ENCODE measurements at places on chromosomes 6 and 20. TPM values are rescaled to one million over a fixed set of nuclear protein-coding genes. Genes with fewer than 3 reads are reported as not detected.

GRCh38 chr20:44963325-44964215 is 2.7 kb upstream of the STK4 start:
- H3K27ac ChIP-seq, result no peak overlapping the region
- peaks cover 54% of the 10 kb centered on the region for H3K4me1 ChIP-seq
- H3K36me3 ChIP-seq, result no peaks in the 10 kb centered on the region
- DNase-seq, result no peak
- H3K27me3 ChIP-seq, result no peaks in the 10 kb centered on the region

- peaks cover 54% of the 10 kb centered on the region for H3K4me1 ChIP-seq
- no peaks in the 10 kb centered on the region for H3K36me3 ChIP-seq
- no peak for DNase-seq
- H3K4me3 ChIP-seq, result peak overlapping the region; percentile 49
Measured at GRCh38 chr6:170135461-170135820, 155.4 kb downstream of the DLL1 start.

DNA sequence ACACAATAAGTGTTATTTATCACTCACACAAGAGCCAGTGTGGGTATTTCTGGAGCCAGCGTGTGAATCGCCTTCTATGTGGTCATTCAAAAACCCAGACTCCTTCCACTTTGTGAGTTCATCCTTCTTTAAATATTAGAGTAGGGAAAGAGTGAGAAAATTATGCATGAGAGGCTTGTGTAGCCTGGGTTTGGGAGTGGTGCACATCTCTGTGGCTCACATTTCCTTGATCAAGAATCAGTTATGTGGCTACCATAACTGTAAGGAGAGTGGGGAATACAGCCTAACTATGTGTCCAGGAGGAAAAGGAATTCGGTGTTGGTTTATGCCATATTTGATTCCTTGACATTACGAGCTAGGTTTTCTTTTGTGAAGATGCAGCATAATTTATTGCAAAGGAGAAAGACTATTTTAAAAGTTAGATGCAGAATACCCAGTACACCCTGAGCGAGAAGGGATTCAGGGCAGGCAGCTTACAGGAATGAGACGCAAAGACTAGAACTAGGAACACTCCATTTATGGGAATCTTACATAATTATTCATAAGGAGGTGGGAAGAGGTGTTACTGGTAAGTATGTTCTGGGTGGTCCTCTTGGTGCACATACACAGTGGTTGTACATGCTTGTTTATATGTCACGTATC is 638.5 kb downstream of the COL12A1 start:
- H3K27ac ChIP-seq, result no peak overlapping the region
- H3K27me3 ChIP-seq, result no peaks in the 10 kb centered on the region
- H3K4me1 ChIP-seq, result no peaks in the 10 kb centered on the region
- H3K4me3 ChIP-seq, result no peak overlapping the region
- DNase-seq, result no peak

YTHDF1 gene
- total RNA-seq, result 22.2 TPM

GRCh38 chr6:111845441-111845871 is 27.8 kb downstream of the FYN start:
- no peaks in the 10 kb centered on the region for H3K36me3 ChIP-seq
- no peak overlapping the region for H3K4me3 ChIP-seq
- peak overlapping the region; percentile 53 for H3K27ac ChIP-seq
- no peaks in the 10 kb centered on the region for H3K27me3 ChIP-seq
- peaks cover 100% of the 10 kb centered on the region for H3K4me1 ChIP-seq

DNA sequence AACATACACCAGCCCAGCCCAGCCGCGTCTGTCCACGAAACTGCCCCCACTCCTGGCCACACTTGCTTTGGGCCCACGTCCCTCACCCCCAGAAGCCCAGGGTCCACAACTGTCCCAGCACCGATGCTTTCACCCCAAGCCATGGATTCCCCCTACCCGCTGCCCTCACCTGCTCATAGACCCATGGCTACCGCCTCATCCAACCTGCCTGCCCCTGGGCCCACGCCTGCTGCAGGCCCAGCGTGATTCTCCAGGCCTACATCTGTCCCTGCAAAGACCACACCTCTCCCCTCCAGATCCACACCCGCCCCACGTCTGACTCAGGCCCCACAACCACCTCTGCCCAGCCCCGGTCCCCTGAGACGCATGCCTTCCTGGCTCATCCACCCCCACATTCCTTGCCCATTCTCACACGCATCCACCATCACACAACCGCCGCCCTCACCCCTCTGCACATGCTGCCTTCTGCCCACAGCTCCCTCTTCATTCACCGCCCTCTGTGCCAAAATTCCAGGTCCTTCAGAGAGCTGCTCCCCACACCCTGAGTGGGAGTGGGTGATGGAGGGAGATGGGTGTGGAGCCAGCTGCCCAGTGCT is 86.7 kb downstream of the GRM4 start:
- H3K27ac ChIP-seq, result no peak overlapping the region
- H3K4me3 ChIP-seq, result no peak overlapping the region
- H3K36me3 ChIP-seq, result no peaks in the 10 kb centered on the region
- peaks cover 99% of the 10 kb centered on the region for H3K27me3 ChIP-seq
- no peak for DNase-seq

DNA sequence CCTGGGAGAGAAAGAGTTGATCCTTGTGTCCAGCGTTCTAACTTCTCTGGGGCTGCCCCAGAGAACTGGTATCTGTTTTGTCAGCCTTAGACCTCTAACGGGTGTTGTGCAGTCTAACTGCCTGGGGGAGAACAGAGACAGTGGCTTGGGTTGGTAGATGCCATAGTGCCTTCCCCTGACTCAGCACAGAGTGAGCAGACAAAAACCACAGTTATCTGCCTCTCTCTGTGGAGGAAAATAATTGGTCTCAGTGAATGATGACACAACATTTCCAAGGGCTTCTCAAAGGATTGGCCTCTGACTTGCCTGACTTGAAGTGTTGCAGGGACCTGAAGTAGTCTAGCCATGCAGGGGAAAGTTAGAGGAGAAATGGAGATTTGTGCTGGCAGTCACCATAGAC is 226.2 kb upstream of the MAN1A1 start:
- no peaks in the 10 kb centered on the region for H3K4me1 ChIP-seq
- no peaks in the 10 kb centered on the region for H3K27me3 ChIP-seq
- H3K27ac ChIP-seq, result no peak overlapping the region
- no peak overlapping the region for H3K4me3 ChIP-seq

CTSA gene
- total RNA-seq, result 116 TPM

- no peak overlapping the region for H3K27ac ChIP-seq
- no peak for DNase-seq
- no peaks in the 10 kb centered on the region for H3K36me3 ChIP-seq
Measured at GRCh38 chr6:1136415-1136774, 175.5 kb upstream of the FOXQ1 start.

KCNG1 gene
- 0.30 TPM for total RNA-seq

MGME1 gene
- total RNA-seq, result 13.6 TPM

- peaks cover 23% of the 10 kb centered on the region for H3K4me1 ChIP-seq
- DNase-seq, result no peak
- no peaks in the 10 kb centered on the region for H3K27me3 ChIP-seq
- no peaks in the 10 kb centered on the region for H3K36me3 ChIP-seq
Measured at GRCh38 chr6:23447731-23448130, 678.3 kb upstream of the NRSN1 start.

- H3K4me3 ChIP-seq, result no peak overlapping the region
- H3K36me3 ChIP-seq, result peaks cover 14% of the 10 kb centered on the region
- peak overlapping the region; percentile 7 for H3K27ac ChIP-seq
- DNase-seq, result no peak
- H3K4me1 ChIP-seq, result peaks cover 39% of the 10 kb centered on the region
Measured at GRCh38 chr6:5752391-5752680, 254.4 kb downstream of the NRN1 start.

SIRPD gene
- total RNA-seq, result not detected

FAM162B gene
- total RNA-seq, result 3.5 TPM

LGSN gene
- not detected for total RNA-seq

DNA sequence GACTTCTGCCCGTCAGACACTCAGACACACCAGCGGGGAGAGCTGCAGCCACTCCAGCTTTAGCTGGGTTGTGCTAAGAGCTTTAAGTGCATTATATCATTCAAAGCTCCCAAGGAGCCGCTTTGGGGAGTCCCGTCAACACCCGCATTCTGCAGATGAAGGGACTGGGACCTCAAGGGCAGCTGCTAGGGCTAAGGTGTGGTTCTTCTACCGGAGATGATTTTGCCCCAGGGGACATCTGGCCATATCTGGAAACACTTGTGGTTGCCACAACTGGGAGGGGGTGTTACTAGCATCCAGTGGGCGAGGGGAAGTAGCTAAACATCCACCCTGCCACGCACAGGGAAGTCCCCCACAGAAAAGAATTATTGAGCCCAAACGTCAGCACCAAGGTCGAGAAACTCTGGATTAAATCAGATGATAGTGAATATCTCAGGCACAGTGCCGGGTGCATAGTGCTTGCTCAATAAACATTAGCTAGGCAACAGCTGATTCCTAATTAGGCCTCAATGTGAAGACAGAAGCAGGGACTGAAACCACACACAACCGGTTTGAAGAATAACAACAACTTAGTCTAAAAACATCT is 29.6 kb downstream of the PMEPA1 start:
- no peak overlapping the region for H3K4me3 ChIP-seq
- H3K4me1 ChIP-seq, result peaks cover 80% of the 10 kb centered on the region
- H3K36me3 ChIP-seq, result no peaks in the 10 kb centered on the region
- no peak overlapping the region for H3K27ac ChIP-seq
- no peak for DNase-seq
- H3K27me3 ChIP-seq, result no peaks in the 10 kb centered on the region

All from left ventricle myocardium inferior (tissue), 1 donor.